ENCODE measurements at places on chromosomes 6 and 20.
A peak's percentile ranks its signal among the peaks of the same experiment; 100 is the strongest.

DNA sequence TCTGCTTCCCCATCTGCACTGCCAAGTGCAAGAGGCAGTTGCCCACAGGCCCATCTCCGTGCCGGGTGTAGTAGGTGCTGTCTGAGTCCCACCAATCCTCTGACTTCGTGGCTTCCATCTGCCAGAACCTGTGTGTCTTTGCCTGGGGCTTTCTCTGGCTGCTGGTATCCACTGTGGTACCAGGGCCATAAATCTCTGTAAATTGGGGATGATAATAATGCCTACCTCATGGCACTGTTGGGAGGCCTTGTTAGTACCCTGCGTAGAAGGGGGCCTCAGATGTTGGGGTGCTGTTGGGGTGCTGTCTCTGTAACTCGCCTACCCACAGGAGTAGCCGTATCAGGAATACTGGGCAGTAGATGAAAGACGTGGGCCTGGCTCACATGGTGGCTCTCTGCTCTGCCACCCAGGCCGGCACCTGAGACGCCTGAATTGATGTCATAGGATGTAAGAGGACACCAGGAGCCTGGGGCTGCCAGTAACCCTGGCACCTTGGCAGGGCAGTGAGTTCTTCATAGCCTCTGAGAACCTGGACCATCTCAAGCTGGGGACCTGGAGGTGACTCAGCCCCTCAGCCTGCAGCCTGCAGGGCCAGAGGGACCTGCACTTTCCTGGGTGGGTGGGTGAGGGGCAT is 94.1 kb upstream of the RNF24 start:
- DNase-seq: no peak

- DNase-seq: no peak
Measured at GRCh38 chr20:32808438-32808837, 11.3 kb upstream of the MAPRE1 start.

- DNase-seq: no peak
Measured at GRCh38 chr20:59151820-59152219, 11.8 kb upstream of the ZNF831 start.

DNA sequence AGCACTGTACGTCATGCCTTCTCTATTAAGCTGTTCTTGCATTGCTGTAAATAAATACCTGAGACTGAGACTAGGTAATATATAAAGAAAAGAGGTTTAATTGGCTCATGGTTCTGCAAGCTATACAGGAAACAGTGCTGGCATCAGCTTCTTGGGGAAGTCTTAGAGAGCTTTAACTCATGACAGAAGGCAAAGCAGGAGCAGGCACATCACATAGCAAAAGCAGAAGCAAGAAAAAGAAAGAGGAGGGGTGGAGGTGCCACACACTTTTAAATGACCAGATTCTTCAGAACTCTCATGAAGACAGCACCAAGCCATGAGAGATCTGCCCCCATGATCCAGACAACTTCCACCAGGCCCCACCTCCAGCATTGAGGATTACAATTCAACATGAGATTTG is 30.1 kb downstream of the CYB5R4 start:
- DNase-seq: no peak

- no peak for DNase-seq
Measured at GRCh38 chr6:51963980-51964379, 123.4 kb downstream of the PKHD1 start.

DNA sequence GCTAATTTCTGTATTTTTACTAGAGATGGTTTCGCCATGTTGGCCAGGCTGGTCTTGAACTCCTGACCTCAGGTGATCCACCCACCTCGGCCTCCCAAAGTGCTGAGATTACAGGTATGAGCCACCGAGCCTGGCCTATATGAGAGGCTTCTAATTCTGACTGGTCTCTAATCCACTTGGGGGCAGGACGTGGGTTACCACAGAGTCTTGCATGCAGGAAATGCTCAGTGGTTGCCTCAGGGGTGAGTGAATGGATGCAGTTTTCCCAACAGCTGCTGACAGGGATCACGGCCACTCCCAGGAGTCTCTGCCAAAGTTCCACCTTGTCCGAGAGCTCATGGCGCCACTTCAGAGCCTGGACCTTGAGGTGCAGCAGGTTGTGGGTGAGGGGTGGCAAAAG is 6.4 kb upstream of the FANCE start:
- DNase-seq: no peak

GRCh38 chr20:57106030-57106682 is 160.3 kb downstream of the BMP7 start:
- DNase-seq: no peak

GRCh38 chr20:51563486-51564332 is 21.2 kb upstream of the NFATC2 start:
- peak; percentile 74 for DNase-seq

DNA sequence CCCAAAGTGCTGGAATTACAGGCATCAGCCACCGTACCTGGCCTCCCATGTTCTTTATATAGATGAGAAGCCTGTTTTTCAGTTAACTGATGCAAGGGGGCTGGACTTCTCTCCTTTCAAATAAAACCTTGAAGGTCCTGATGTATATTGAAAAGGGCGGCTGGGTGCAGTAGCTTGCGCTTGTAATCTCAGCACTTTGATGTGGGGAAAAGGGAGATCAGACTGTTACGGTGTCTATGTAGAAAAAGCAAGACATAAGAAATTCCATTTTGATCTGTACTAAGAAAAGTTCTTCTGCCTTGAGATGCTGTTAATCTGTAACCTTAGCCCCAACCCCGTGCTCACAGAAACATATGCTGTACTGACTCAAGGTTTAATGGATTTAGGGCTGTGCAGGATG is 16.1 kb upstream of the SAMHD1 start:
- DNase-seq: no peak

- DNase-seq: no peak
Measured at GRCh38 chr6:12420626-12421025, 130.5 kb downstream of the EDN1 start.

- DNase-seq: no peak
Measured at GRCh38 chr6:145865175-145865574, 50.6 kb upstream of the FBXO30 start.

GRCh38 chr6:7954477-7955200 is 44.1 kb upstream of the TXNDC5 start:
- DNase-seq: no peak

GRCh38 chr6:11258260-11259237 is 26.1 kb upstream of the NEDD9 start:
- DNase-seq: no peak

Data from GM03348 (cell line).